ENCODE measurements at places on chromosomes 12 and 14. TPM values are rescaled to one million over a fixed set of nuclear protein-coding genes. Genes with fewer than 3 reads are reported as not detected.

The TSPAN11 gene
- total RNA-seq, result 0.41 TPM

- DNase-seq, result no peak
Observed at GRCh38 chr12:84813780-84814663, 98.6 kb downstream of the SLC6A15 start.

- no peak for DNase-seq
Observed at GRCh38 chr12:113115455-113116126, 20.0 kb downstream of the RASAL1 start.

GRCh38 chr12:130144256-130144655, 18.0 kb upstream of the FZD10 start:
- DNase-seq, result no peak

- no peak for DNase-seq
Observed at GRCh38 chr12:95291501-95291900, 73.9 kb downstream of the VEZT start.

- no peak for DNase-seq
Observed at GRCh38 chr12:117011988-117012805, 87.0 kb downstream of the TESC start.

The KITLG gene
- 29.9 TPM for total RNA-seq
